ENCODE measurements at places on chromosomes 5 and 9.
A peak's percentile ranks its signal among the peaks of the same experiment; 100 is the strongest.

DNA sequence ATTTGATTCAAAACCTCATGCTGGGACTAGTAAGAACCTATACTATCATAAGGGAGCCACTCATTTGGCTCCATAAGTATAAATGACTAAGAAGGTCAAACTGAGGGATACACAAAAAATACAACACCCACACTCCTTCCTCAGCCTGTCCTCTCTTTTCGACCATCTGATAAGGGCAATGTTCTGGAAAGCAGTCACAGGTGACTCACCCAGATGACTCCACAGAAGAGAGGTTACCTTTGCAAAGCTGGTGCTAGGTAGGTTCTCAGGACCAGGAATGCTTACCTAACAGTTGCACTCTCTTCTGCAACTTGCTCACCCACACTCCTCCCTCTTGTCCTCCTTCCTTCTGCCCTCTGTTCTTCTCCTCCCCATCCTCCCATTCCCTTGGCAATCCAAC is 32.9 kb downstream of the LHFPL2 start:
- no peak for DNase-seq

DNA sequence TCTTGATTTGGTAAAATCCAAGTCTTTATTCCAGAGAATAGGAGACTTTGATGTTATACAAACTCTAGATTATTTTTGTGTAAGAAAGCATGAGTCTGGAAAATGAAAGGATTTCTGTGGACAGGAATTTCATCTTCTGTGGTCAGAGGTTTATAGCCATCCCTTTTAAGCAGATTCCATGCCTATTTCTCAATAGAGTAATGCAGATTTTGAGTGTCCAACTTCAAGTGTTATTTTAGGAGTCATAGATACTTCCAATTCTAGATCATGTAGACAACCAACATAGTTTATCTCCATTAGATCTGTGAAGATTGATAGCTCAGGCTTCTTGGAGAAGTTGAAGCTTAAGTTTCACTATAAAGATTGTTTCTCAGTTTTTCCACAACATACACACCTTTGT is 379.7 kb downstream of the PSAT1 start:
- no peak for DNase-seq

DNA sequence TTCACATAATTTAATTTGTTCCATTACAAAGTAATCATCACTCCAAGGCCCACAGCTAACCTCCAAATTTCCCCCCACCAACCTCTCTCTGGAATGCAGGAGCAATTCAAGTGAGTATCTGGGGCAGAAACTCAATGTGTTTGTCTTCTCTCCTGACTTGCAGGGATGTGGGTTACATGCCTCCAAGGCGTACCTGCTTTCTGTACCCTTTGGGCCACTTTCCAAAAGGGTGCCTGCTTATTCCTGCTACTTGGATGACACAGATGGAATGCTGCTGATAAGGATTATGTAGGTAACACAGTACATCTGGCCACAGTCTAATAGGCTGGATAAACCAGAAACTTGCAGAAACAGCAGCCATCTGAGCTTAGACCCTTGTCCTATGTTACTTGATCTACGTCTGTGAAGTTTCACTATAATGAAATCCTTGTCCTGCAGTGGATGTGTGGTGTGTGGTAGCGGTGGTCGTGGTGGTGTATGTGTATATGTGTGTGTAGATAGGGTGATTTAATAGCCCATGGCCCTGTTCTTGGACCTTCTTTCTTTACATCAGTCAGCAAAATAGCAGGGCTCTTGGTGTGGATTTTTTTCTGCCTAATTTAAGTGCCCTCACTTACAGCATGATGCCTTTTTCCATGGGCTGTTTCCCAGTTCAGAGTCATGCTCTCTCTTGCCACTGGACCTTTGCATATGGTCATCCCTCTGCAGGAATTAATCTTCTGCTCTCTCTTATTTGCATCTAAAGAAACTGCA is 175.9 kb downstream of the ZDHHC21 start:
- DNase-seq, result no peak

DNA sequence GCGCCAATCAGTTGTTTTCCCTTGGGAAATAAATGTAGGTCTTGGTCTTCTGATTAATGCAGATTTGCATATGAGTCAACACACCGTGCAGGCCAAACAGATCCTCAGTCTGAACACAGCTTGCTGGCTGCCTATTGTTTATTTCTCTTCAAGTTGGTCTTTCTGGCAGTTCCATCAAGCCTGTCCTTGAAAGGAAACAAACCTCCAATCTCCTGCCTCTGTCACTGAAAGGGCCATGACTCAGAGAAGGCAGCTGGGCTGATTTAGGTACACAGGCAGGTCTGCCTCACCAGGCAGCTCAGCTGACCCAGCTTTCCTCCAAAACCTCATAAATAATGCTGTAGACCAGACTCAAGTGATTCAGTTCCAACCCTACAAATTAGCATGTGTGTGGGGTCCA is 175.9 kb downstream of the MAN2A1 start:
- DNase-seq, result peak; percentile 40

DNA sequence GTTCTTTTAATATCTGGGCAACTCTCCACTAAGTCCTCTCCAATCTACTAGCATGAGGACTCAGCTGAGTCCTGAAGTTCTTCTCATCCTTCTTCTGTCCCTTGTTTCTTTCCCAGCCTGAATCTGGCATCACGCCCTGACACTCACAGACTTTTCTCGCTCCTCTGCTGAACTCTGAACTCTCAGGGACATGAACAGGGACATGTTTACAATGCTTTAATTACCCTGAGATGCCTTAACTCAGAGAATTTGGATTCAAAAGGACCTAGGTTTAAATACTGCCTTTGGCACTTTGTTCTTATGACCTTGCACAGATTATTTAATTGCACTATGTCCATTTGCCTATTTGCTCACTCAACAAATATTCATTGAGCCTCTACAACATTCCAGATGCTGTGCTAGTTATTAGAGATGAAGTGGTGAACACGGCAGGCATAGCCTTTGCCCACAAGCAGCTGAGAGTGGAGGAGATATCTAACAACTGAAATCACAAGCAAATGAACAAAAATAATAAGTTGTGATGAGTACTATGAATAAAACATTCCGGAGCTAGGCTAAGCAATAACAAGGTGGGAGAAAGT is 106.0 kb downstream of the ADRB2 start:
- DNase-seq, result no peak

DNA sequence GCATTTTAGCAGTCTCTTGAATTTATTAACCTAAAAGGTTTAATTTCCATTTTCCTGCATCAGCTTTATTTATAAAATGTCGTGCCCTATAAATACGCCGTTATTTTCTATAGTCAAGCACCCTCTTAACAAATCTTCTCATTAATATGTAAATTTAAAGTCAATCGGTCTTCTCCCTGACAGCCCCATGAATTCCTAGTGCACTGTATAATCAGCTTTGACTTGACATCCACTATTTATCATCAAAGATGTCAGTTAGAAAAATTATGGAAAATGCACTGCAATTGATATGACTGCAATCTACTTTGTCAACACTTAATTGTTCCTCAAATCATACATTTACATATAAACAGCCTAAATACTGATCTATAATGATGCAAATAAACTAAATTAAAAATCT is 83.4 kb downstream of the AP3B1 start:
- DNase-seq, result no peak

GRCh38 chr5:157924490-157924889 is 65.5 kb upstream of the CLINT1 start:
- no peak for DNase-seq

GRCh38 chr9:63859475-63860215 is 1425.4 kb downstream of the FOXD4L5 start:
- no peak for DNase-seq

DNA sequence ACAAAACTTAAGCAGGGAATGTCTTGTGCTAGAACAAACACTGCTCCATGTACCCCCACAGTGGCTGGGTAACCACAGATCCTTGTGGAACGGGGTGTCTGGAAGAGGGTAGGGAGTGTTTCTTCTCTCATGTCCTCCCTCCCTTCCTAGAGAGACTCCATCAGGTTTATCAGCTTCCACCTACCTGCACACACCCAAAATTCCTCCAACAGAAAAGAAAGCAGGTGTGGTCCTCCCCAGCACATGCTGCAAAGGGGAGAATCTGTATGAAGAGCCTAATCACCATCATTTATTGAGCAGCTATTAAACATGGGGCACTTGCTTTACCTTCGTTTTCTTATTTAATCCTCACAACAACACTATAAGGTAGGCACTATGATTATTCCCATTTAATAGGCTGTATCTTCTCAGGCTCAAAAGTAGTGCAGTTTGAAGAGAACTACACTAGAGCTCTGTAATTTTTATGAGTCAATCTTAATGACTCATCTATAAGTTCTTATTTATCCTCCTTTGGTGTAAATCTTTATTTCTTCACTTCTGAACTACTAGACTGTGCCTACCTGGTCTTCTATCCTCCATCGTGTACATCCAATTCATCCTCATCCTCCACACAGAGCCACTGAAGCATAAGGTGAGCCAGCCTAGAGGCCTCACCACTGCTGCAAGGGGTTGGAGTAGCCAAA is 31.6 kb downstream of the C9orf40 start:
- no peak for DNase-seq

DNA sequence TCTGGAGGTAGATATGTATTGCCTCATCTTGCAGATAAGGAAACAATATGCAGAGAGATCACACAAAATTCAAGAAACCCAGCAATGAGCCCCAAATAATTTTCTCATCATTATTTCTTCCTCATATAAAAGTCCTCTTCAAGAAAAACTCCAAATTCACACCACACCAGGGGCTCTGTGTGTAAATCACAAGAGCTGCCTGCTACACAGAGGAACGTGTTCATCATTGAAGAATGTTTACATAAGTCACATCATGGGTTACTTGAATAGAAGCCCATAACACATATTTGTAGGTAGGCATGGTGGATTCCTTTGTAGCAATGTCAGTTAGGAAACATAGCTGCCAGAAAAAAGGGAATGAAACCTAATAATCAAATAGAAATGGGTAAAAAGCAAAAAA is 308.1 kb upstream of the TLE4 start:
- no peak for DNase-seq

DNA sequence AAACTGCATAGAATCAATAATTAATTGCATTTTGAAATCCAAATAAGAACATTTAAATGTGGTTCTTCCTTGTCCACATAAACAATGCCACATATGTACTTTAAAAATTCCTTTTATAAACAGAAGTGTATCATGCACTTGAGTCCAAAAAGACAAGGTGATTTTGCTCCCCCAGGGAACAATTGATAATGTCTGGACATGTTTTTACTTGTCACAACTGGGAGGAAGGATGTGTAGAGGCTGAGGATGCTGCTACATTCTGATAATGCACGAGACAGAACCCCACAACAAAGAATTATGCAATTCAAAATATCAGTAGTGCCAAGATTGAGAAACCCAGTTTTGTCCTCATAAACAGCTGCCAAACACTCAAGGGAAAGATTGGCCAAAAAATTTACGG is 181.1 kb upstream of the ISL1 start:
- DNase-seq, result no peak

DNA sequence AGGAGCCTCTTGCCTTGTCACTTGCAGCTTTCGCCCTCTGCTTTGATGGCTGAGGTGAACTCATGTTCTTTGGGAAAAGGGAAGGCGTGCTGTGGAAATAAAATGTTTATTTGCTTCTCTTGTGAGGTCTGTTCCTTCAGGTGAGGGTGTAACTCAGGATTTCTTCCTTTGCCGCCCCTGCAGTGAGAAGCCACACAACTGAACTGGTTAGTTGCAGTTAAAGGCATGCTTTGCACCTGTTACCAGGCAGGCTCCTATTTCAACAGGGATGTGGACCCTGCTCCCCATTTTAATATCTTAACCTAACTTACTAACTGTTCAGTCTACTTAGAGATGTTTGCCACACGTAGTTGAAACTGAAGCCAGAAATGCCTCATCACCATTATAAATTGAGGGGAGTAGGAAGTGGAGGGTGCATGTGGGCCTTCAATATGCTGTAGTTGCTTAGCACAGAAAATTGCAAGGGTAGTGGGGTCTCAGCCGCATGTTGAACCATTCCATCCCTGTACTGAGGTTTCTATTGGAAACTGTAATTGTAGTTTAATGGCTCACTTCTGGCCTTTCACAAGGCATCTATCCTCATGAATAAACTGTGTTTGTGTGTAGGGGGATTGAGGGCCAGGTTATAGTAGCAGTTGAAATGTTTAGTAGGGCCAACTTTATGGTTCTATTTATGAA is 7.9 kb downstream of the RACK1 start:
- DNase-seq, result no peak

DNA sequence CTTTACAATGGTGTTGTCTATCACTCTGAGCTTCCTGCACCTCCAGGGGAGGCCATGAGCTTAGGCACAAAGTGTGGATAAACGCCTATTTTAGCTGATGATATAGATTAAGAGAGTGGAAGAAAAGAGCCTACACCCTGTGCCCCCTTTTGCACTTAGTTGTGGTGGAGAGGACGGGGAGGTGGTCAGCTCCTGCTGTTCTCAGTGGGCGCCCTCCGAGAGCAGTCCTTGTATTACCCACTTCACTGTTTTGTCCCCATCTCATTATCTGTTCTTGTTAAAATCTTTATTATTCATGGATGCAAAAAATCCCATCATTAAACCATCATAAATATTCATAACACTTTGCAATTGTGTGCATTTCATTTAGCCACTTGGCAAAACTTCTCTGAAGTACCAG is 303.3 kb downstream of the EFNA5 start:
- no peak for DNase-seq

GRCh38 chr5:1262381-1262780 is 32.5 kb downstream of the TERT start:
- DNase-seq, result peak; percentile 8

GRCh38 chr5:6365142-6365976 is 13.0 kb downstream of the MED10 start:
- no peak for DNase-seq

- no peak for DNase-seq
These were observed 2.6 kb downstream of the HDAC3 start for GRCh38 chr5:141633871-141634561.

DNA sequence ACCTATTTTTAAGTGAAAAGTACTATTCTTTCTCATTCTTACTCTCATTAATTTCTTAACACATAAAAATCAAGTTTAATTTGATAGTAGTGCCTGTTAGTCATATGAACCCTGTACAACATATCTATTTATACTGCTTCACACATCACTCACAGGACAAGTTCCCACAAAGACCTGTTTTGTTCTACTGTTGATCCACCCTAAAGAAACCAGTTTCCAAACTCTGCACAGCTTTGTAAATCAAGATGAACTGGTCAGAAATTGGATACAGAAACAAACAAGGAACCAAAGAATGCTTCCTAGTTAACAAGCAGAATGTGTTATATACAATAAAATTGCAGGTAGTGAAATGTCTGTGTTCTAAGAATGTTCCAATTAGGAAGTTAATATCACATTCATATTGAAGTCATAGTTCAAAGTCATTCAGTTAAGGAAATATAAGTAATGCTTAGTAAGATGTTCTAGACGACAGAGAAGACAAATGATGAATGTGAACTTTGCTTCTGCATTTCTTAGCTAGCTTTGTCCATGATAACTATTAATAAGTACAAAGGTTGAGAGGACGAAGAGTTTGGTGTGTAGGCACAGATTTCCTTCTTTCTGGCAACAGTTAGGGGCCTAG is 33.4 kb downstream of the C9orf85 start:
- no peak for DNase-seq

- DNase-seq, result no peak
These were observed 190.1 kb downstream of the CWC27 start for GRCh38 chr5:64958757-64959391.

GRCh38 chr9:120946259-120946658 is 19.7 kb upstream of the TRAF1 start:
- no peak for DNase-seq

Data from HS-27A (cell line).